ENCODE measurements at places on chromosomes 7 and 10.

GRCh38 chr10:78600740-78601139 is 468.0 kb upstream of the ZMIZ1 start:
- no peak for DNase-seq

DNA sequence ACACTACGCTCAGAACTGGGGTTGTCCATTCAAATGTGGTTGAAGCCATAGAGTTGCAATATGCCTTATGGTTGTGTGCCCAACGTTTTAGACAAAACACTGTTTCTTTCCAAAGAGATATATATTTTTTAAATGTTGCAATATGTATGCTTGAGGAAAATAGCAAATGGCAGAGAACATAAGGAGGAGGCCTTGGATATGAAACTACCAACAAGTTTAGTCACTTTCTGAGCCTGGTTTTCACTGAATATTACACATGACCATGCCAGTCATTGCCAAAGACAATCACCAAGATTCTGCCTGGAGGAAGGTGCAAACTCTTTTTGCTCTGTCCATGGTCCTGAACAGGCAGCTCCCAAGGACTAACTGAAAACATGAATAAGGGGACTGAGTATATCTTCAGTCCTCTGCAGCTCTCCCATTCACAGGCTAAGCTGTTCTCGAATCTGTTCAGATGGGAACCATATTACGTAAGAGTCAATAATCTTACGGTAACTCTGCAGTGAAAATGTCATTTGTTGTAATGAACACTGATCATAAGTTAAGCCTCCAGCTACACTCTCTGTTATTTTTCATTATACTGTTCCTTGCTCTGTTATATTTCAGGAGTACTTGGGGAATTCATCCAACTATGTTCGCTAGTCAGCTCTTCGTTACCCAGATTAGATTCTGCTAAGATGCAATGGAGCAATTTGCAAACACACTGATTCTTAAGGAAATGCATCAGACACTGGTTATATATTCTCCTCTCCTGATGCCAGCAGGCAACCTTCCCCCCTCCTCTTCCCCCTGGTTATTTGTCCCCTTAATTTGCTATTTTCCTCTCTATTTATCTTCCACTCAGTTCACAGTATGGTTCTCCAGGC is 90.7 kb upstream of the C1QL3 start:
- DNase-seq, result peak; percentile 80

DNA sequence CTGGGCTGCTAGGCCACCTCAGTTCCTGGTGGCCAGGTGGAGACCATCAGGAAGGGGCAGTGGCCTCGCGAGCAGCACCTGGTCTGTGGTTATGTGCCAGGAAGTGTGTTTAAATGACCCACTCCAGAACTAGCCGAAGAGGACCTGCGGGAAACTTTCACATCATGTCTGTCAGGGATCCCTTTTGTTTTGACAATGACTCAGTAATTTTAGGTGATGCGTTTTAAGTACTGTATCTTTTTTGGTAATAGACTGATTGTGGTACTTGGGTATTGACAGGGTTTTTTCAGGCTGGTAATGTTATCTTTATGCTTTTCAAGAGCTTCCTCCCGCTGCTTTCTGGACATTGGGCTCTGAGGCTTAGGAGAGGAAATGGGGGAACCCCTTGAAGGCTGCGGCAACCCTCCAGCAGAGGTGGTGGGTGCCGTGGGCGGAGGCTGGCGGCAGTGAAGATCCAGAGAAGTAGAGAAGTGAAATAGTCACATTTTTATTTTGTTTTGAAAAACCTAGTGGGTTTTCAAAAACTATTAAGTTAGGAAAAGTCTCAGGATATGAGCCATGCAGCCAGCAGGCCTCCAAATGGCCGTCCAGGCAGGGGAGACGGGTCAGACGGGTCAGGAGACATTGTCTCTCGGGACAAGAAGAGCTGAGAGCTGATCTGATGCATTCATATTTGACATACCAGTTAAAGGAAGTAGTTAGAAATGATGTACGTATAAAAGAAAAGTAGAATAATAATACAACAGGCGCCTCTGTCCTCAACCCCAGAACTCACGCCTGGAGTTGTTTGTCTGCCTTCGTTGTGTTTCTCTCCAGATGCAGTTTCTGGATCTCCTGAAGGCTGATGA is 27.7 kb downstream of the PPP2R2D start:
- DNase-seq, result peak; percentile 63

GRCh38 chr7:128912281-128912680 is 1.8 kb upstream of the KCP start:
- no peak for DNase-seq

DNA sequence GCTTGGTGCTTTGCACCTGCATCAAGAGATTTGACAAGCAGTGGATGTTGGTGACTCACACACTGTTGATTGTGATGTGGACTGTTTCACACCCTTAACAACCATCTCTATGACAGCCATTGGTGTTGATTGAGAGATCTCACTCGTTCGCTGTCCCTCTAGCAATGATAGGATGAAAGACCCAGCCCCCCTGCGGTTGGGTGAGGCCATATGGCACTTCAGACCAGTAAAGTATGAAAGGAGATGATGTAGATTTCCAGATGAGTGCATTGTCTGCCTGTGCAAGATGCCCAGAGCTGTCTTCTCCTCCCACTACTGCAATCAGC is 138.7 kb upstream of the PRR15 start:
- no peak for DNase-seq

DNA sequence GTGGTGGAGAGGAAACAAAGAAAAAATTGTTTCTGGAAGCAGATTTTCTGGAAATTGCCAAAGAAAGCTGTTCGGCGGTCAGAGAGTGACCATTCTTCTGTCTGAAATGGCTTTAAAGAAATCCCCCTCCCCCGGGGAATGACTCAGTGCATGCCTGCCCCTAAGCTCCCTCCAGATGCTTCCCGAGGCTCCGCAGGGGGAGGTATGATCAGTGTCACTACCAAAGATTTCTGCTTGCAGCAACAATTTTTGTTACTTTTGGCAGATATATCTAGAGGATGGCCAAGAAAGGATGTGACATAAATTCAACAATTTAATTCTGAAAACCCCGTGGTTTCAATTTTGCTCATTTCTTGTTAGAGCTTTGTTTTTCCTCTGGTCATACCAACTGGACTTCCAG is 163.9 kb downstream of the JCAD start:
- no peak for DNase-seq

DNA sequence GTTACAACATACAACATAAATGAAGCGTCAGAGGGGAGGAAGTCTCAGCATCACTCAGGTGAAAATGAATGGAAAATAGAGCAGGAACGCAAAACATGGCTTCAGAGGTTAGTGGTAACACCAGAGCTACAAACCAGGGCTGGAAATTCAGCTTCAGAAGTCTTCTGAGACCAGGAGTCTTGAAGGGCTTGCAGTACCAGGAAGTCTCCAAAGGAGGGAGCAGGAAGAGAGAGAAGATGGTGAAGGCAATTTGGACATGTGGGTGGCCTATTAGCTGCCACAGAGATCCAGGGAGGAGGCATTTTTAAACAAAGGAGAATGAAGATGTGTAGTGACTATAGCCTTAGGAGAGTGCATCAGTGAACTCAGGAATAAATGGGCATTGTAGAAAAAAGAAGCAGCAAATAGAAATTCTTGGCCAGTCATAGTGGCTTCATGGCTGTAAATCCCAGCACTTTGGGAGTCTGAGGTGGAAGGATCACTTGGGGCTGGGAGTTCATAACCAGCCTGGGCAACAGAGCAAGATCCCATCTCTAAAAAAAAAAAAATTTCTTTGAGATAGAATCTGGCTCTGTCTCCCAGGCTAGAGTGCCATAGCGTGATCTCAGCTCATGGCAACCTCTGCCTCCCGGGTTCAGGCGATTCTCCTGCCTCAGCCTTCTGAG is 9.3 kb upstream of the TET1 start:
- DNase-seq, result peak; percentile 90

- no peak for DNase-seq
Measured at GRCh38 chr10:128573281-128573845, 447.1 kb upstream of the MKI67 start.

DNA sequence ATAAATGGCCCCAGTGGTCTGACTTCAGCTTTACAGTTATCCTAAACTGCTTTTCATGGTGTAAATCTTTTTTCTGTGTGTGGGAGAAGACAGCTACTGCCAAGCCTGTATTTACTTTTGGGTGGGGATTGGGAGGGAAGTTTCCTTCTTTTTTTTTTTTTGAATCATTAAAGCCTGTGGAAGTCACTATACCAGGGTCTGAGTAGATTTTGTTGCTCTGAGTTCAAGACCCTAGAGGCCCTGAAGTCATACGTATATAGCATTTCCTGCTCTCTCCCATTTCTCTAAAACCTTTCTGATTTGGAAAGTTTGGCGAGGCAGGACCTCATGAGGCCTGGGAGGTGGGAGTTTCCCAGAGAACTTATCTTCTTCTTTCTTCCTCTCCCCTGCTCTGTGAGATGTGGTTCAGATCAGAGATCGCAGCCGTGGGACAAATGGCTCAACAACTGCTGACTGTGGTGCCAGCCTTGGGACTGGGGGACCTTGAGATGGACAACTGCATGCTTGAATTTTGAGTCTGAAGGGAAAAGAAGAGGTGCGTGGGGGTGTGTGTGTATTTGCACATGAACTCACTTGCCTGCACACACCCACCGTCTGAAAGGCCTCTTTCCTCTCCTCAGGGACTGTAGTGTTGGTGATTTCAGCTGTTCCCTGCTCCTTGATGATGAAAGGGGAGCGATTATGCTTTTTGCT is 18.1 kb downstream of the LRMDA start:
- DNase-seq, result no peak

DNA sequence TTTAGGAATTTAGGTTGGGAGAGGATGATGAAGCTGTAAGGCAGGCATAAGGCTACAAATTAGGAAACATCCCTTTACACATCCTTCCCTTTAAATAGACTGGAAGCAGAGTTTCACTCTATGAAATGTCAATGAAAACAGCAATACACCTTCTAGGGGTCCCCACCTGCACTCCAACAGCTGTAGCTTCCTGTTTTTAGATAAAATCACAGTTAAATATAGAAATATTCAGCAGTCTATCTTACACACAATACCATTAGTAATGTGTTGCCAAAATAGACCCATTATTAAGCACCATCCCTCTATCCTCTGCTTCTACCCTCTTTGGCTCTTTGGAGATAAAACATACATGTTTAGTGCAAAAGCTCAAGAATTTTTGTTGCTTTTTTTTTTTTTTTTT is 237.4 kb downstream of the PCLO start:
- DNase-seq, result no peak

DNA sequence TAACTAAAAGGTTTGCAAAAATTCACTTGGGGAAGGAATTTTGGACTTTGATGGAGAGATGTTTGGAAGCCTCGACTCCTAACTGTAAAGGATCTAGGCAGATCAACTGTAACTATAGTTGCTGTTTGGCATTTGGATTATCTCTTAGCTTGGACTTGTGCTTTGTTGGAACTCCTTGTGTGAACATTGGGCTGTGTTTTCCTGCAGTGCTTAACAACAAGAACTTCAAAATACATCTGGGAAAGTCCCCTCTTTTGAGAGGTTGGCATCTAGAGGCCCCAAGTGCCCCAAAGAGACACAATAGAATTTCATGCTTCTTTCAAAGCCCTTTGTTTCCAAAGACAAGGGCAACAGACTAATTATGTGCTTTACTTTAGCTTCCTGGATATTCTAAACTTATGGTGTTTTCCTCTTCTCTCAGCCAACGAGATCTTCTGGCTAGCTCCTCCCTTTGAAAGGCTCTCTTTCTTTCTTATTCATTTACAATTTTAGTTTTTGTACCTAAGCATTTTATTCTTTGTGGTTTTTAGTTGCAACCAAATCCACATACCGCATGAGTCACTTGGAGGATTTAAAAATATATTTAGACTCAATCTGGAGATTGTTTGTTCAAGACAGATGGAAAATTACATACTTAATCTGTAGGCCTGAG is 11.6 kb downstream of the ABCA13 start:
- DNase-seq, result no peak

DNA sequence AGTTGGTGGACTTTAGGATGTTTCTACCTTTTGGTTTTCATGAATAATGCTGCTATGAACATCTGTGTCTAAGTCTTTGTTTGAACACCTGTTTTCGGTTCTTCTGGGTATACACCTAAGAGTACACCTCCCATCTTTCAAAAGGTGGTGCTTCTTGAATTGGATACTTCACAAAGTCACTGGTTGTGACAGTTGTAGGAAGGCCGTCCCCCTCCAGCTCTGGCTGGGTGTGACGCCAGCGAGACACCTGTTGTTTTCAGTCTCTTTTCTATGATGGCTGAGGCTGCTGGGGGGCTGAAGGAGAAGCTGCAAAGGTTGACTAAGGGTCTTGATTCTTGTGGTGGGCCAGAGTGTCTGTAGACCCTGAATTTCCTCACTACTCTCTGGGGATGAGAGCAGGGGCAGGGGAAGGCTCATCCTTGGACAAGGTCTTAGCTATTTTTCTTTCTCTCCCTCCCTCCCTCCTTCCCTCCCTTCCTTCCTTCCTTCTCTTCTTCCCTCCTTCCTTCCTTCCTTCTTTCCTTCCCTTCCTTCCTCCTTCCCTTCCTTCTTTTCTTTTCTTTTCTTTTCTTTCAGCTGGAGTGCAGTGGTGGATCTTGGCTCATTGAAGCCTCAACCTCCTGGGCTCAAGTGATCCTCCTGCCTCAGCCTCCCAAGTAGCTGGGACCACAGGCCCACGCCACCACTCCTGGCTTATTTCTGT is 5.6 kb downstream of the NEURL1 start:
- DNase-seq, result no peak

GRCh38 chr10:94011296-94011695 is 17.6 kb downstream of the PLCE1 start:
- DNase-seq, result no peak

- no peak for DNase-seq
Measured at GRCh38 chr7:21566094-21566493, 23.3 kb downstream of the DNAH11 start.

GRCh38 chr7:69002416-69002815 is 595.9 kb upstream of the AUTS2 start:
- no peak for DNase-seq

DNA sequence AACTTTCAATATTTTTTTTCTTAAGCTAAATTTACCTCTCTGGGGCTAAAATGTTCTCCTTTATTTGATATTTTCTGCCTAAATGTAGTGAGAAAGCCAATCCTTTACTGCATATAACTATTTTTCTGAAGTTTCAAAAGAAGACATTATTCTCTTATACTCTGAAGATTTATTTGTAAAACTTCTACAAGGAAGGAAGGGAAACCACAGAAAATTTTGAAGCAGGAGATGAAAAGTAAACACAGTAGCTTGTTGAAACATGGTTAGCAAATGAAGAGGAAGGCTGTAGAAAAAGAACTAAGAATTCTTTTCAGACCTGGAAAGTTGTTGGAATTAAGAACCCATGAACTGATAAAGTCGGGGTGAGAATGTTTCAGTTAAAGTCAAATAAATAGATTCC is 330.3 kb downstream of the HGF start:
- DNase-seq, result no peak
